Stimulated activated CD8-positive, alpha-beta memory T cell treated with anti-CD3 and anti-CD28 coated beads, Interleukin-12 subunit alpha, Interleukin-12 subunit beta, amount 100 ng/mL, for 1 hour (primary cell): ENCODE measurements at places on chromosomes 2 and 18.

DNA sequence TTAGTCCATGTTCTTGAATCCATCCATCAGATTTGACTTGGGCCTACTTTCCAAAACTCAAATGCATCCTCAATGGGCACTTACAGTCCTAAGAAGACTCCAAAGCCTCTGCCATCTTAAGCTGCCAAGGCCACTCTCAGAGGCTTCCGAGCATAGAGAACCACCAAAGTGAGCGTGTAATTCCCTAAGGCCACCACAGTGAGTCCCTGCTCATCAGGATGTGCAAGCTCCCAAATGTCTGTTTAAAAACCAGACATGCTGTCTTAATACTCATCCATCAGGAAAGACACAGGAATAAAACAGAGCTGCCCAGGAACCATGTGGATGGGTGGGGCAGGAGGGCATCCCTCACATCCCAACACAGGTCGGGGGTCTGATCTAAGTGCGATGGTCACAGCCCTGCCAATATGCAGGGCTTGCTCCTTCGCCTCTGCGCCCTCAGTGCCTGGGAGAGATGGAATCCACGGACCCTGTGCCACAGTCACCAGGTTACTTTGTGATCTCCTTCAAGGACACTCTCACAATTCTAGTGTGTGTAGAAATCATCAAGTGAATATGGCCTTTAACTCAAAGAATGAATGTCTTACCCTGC is 80.4 kb downstream of the POLR1A start:
- DNase-seq: no peak

- no peak for DNase-seq
Measured at GRCh38 chr18:76660571-76661192, 161.7 kb upstream of the ZNF236 start.

DNA sequence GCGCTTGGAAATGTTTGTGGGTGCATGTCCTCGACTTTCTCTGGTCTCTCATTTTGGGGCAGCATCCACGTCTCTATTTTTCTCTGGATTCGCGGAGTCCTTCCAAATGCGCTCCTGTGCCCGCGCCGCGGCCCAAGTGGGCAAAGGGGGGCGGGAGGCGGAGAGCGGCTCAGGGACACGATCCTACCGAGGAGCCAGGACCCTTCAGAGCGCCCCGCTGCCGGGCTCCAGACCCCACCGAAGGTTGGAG is 990 bp downstream of the EPAS1 start:
- no peak for DNase-seq

DNA sequence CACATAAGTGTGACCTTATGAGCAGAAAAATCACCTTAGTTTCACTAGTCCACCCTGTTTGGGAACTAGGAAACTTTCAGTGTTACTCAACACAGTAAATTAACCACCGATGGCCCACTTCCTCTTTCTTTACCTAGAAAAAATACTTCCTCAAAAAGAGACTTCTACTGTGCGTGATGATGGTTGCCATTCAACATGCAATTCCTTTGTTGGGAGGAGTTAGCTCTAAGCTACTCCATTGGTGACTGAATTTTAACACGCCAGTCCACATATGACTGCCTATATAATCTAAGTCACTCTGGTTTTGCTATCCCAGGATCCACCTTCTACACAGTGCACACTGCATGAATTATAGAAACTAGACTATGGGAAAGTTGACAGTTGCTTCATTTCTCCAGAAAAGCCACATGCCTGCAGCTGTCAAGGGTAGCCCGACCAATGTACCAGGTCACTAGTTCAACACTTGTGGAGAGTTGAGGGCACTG is 47.8 kb upstream of the REG3G start:
- DNase-seq: no peak

DNA sequence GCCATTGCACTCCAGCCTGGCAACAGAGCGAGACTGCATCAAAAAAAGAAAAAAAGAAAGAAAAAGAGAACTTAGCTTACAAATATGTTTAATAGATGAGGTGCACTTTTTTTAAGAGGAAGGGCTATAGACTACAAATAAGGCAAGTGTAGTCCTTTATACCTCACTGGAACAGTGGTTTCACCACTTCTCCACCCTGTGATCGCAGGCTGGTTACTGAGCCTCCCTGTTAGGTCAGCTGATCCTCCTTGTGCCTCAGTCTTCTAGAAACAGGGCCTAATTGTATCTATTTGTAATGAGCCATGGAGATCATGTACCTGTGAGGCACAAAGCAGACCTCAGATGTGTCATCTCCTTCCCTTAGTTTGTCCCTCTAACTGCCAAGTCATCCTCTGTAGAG is 4.5 kb downstream of the CXCR2 start:
- no peak for DNase-seq

DNA sequence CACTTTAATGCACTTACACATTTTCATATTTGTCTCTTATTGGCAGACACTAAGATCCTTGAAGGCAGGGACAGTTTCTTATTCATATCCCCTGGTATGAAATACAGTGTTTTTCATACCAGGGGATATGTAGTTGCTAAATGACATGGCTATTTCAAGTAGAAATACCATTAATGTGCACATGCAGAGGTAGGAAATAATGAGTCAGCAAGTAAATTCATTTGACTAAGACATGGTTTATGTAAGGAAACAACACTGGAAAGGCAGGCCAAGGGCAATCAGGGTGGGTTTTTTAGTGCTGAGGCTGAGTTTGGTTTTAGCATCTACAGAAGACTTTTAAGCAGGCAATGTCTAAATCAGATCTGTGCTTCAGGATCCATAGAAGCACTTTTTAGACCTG is 155.9 kb downstream of the WDPCP start:
- DNase-seq: no peak

GRCh38 chr18:38993342-38993741 is 1427.7 kb upstream of the CELF4 start:
- no peak for DNase-seq

- no peak for DNase-seq
Measured at GRCh38 chr2:226283796-226284195, 515.8 kb downstream of the IRS1 start.

- DNase-seq: no peak
Measured at GRCh38 chr18:45251236-45251635, 364.0 kb upstream of the SLC14A2 start.

DNA sequence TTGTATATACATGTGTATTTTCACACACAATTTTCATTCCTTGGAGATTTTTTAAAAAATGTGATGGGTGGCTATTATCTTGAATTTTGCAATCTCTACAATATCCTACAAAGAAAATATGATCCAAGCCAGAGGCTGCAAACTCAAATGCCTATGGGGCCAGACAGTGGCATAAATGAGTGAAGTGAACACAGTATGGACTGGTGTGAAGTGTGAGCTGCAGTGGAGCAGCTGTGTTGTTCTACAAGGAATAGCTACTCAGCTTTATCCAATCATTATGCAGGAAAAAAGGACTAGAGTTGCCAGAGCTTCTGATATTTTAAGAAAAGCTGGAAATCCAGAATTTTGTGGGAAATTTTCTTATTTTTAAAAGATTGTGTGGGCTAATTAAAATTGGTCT is 62.1 kb downstream of the ARHGEF33 start:
- no peak for DNase-seq

GRCh38 chr2:54680397-54681041 is 42.9 kb upstream of the EML6 start:
- DNase-seq: no peak

DNA sequence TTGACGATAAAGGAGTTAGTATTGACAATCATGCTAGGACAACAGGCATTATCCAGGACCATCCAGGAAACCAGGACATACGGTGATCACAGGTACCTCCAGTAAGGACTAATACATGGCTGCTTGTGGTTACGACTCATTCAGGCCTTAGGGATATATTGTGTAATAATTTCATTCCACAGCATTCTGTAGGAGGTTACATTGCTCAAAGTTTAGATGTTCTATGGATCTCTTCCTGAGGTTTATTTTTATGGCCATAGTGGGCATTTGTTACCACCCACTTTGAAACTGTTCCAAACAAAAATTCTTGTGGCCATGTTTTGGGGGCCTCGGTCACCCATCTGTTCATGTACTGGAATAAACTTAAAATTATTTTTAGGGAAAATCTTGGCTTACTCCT is 431.6 kb downstream of the METTL4 start:
- no peak for DNase-seq

DNA sequence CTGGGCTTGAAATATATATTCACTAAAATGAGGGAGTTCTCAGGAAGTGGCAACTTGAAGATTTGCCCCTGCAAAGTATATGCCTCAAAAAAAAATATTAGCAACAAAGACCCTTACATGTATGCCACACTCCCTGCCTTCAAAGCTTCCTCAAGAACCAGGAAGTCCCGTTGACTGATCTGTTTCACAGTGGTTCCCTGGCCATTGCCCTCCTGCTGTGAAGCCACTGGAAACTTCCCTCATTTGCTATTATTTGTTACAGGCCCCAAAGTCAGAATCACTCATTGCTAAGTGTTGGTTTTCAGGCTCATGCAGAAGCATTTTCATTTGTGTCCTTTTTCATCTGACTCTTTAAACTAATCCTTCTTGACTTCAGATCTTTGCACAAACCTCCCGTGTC is 421.5 kb downstream of the ZNF521 start:
- DNase-seq: no peak

- no peak for DNase-seq
Measured at GRCh38 chr18:26772691-26773090, 92.8 kb downstream of the AQP4 start.

DNA sequence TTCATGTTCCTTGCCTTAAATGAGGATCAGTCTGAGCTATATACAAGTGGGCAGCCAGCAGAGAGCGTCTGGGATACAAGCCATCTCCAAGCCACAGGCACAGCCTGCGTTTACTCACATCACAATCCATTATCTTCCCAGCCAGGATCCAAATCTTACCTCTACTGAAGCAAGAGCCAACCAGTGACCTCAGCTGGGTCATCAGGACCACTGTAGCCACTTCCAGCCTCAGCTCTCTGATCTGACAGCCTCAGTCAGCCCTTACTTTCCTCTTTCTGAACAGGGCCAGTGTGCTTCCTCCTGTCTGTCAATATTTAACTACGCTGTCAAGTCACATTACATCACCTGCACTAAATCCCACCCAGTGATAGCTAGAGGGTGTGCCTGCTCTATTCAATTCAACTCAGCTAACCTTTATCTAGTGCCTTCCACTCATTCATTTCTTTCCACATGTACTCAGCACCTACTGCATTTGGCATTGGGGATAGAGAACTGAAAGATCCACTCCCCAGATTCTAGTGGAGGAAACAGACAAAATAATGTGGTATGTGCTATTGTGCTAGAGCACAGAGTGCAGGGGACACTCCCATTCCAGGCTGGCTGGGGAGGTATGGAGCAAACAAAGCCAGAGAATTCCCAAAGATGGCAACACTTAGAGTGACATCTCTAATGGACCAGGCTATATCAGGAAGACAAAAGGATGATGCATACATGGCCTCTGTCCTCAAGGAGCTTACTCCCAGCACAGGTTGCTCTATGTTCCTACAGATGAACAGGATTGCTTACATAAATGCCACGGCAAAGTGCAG is 146.5 kb downstream of the NCKAP5 start:
- no peak for DNase-seq

DNA sequence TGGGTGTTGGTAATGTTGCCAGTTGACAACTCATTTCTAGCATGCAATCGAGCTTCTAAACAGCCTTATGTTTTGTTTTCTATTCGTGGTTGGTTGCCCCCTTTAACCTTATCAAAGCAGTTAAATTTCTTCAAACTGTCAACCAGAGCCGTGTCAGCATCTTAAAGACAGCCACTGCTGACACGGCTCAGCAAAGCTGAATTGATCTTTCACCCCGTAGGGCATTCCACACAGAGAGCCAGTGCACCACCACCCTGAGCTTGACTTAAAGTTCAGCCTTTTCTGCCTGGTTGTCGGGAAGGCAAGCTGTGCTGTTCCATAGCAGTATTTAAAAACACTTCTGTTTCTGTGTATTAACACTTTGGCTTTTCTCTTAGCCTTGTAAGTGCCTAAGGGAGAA is 355.0 kb upstream of the CHST9 start:
- DNase-seq: no peak

GRCh38 chr2:162075689-162076132 is 1.7 kb upstream of the DPP4 start:
- no peak for DNase-seq

- DNase-seq: no peak
Measured at GRCh38 chr2:112004253-112004645, 50.8 kb upstream of the TMEM87B start.

GRCh38 chr2:150532879-150533278 is 45.4 kb upstream of the RND3 start:
- no peak for DNase-seq

DNA sequence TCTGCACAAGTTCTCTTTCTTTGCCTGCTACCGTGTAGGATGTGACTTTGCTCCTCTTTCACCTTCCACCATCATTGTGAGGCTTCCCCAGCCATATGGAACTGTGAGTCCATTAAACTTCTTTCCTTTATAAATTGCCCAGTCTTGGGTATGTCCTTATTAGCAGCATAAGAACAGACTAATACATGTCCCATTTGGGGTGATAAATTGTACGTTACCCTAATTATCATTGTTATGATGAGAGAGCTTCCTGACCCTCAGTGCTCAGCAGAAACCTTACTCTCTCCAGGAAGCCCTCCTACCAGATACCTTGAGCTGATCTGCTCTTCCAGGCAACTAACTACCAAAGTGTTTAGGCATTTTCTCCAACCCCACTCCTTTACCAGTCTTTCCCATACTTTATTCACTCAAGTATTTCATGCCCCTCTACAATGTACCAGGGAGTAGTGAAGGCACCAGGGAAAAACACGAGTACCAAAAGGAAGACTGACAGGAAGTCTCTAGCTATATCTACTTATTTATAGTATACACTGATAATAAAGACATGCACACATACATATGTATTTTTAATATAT is 196.2 kb downstream of the MYCN start:
- no peak for DNase-seq

DNA sequence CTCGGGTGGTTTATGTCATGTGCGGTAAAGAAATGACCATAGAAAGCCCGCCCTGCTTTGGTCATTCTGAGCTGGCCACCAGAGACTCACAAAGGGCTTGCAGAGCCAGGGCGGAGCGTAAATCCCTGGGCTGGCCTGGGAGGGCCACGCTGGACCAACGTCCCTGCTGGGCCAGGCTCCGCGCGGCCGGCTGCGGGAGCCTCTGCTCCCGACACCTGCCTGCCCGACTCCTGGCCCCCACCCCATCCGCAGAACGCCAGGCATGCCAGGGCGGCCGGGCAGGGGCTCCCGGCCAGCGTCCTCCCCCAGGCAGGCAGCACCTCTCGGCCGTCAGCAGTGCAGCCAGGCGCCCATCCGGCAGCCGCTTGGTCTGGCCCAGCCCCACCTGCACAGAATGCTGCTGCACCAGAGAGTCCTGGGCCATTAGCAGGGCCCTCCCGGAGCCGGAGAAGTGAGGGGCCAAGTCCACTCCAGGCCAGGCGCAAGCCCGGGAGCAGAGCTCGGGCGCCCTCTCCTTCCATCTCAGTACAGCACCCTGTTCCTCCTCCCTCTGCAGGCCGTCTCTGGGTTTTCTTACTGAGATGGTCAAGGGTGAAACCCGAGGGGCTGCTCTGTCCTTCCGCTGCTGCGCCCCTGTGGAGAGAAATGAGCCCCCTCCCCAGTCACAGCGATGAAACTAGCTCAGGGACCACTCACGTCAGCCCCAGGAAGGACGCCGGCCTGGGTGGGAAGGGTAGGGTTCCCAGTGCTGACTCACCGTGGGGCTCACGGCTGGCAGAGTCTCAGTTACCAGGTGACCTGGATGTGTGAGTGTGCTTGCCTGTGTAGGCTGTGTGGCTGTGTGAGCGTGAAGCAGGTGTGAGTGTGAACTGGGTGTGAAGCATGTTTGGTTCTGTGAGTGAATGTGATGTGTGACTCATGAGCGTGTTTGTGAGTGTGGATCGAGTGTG is 83.3 kb downstream of the PTGR3 start:
- DNase-seq: no peak

- DNase-seq: no peak
Measured at GRCh38 chr2:134202371-134202770, 51.5 kb upstream of the MGAT5 start.
